ENCODE measurements at places on chromosomes 1 and 21.

GRCh38 chr1:10676963-10677362, 119.5 kb downstream of the CASZ1 start:
- no peak overlapping the region for H3K27ac ChIP-seq
- no peaks in the 10 kb centered on the region for H3K36me3 ChIP-seq
- H3K4me3 ChIP-seq, result no peak overlapping the region
- H3K27me3 ChIP-seq, result no peaks in the 10 kb centered on the region

DNA sequence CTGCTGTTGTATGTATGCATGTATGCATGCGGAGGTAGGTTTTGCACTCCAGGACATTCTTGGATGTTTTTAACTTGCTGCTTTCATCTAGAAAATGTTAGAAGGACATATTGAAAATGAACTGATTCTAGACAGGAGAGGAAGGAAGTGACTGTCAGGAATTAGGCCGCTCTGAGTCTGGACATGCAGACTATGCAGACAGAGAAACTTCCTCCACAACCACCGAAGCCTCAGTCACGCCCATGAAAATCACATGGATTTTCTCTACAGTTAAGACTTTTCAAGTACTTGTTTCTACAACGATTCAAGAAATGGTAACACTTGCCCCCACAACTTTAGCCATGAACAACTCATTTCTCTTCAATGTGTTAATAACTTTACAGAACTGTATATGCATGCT, 211.1 kb downstream of the SMYD3 start:
- H3K36me3 ChIP-seq, result peaks cover 17% of the 10 kb centered on the region
- peaks cover 5% of the 10 kb centered on the region for H3K4me1 ChIP-seq
- H3K27me3 ChIP-seq, result no peaks in the 10 kb centered on the region

GRCh38 chr1:75618382-75618781, 7.5 kb upstream of the SLC44A5 start:
- no peak overlapping the region for H3K27ac ChIP-seq
- peaks cover 61% of the 10 kb centered on the region for H3K27me3 ChIP-seq
- H3K4me1 ChIP-seq, result peaks cover 16% of the 10 kb centered on the region
- H3K4me3 ChIP-seq, result no peak overlapping the region

DNA sequence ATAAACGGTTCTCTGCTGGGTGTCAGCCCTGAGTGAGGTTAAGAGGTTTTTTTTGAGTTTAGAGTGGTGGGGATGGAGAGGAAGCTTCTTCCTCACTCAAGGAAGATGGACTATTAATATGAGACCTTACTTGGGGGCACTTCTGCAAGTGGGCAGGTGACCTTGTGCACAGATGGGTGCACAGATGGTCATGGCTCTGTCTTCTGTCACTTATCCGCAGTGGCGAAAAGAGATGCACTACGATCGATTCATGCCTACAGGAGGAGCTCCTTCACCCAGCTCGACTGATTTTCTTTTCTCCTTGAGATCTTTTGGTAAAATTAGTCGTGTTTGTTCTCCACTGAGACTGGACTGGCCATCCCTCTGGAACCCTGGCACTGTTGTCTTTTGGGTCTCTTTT, 22.9 kb upstream of the CYYR1 start:
- no peak for DNase-seq
- no peaks in the 10 kb centered on the region for H3K4me1 ChIP-seq
- H3K27me3 ChIP-seq, result no peaks in the 10 kb centered on the region
- no peak overlapping the region for H3K4me3 ChIP-seq

- H3K27me3 ChIP-seq, result no peaks in the 10 kb centered on the region
- peaks cover 8% of the 10 kb centered on the region for H3K36me3 ChIP-seq
- peak overlapping the region; percentile 78 for H3K27ac ChIP-seq
- DNase-seq, result peak; percentile 66
- peaks cover 4% of the 10 kb centered on the region for H3K4me1 ChIP-seq
These were observed 35.8 kb upstream of the IFNGR2 start for GRCh38 chr21:33367309-33367973.

DNA sequence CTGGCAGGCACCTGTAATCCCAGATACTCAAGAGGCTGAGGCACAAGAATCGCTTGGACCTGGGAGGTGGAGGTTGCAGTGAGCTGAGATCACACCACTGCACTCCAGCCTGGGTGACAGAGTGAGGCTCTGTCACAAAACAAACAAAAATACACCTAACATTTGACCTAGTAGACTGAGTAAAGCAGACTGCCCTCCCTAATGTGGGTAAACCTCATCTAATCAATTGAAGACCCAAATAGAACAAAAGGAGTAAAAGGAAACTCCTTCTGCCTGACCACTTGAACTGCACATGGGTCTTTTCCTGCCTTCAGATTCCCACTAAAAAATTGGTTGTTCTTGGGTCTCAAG, 19.0 kb upstream of the RBM15 start:
- no peak for DNase-seq
- H3K4me3 ChIP-seq, result no peak overlapping the region
- no peak overlapping the region for H3K27ac ChIP-seq
- H3K4me1 ChIP-seq, result no peaks in the 10 kb centered on the region
- H3K36me3 ChIP-seq, result no peaks in the 10 kb centered on the region

DNA sequence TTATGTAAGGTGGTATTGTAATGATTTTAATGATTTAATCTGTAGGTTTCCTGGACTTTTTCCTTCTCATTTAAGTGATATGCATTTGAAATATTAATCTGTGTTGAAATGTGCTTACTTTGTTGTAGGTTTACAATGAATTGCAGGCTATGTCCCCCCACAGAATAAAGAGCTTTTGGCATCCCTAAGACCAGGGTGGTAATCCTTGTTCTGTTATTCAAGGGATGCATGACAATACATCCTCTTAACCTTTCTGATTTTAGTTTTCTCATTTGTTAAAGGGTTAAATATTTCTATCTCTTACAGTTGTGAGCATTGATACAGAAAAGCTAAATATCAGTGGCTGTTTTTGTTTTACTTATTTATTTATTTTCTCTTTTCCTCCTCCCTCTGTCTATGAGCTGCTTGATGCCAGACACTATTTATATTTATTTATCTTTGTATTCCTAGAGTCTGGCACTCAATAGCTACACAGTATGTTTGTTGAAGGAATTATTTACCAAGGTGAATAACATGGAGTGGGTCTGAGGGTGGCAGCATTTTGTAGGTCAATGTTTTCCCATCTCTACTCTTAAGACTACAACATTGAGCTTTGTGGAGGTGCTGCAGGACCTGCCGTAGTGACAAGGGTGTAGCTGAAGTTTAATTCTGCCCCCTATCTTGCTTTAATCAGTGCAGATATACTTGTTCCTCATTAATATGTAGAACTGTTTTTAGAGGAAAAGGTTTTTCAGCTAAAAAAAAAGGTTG, 19.9 kb upstream of the ADGRL2 start:
- no peaks in the 10 kb centered on the region for H3K36me3 ChIP-seq
- no peaks in the 10 kb centered on the region for H3K27me3 ChIP-seq
- H3K4me1 ChIP-seq, result no peaks in the 10 kb centered on the region
- no peak for DNase-seq
- no peak overlapping the region for H3K27ac ChIP-seq
- H3K4me3 ChIP-seq, result no peak overlapping the region

- H3K4me3 ChIP-seq, result no peak overlapping the region
- peaks cover 8% of the 10 kb centered on the region for H3K36me3 ChIP-seq
- H3K27ac ChIP-seq, result no peak overlapping the region
These were observed 26.2 kb upstream of the TNFRSF1B start for GRCh38 chr1:12140515-12141162.

GRCh38 chr1:47865881-47866535, 131.2 kb downstream of the TRABD2B start:
- no peaks in the 10 kb centered on the region for H3K4me1 ChIP-seq
- H3K27me3 ChIP-seq, result no peaks in the 10 kb centered on the region
- DNase-seq, result no peak
- H3K36me3 ChIP-seq, result no peaks in the 10 kb centered on the region
- H3K27ac ChIP-seq, result no peak overlapping the region

- peaks cover 78% of the 10 kb centered on the region for H3K4me1 ChIP-seq
- peak overlapping the region; percentile 72 for H3K4me3 ChIP-seq
- peaks cover 5% of the 10 kb centered on the region for H3K36me3 ChIP-seq
- DNase-seq, result peak; percentile 57
- no peaks in the 10 kb centered on the region for H3K27me3 ChIP-seq
These were observed 62.1 kb downstream of the SKI start for GRCh38 chr1:2290171-2290578.

GRCh38 chr1:192557841-192558595, 17.6 kb upstream of the RGS1 start:
- H3K4me1 ChIP-seq, result peaks cover 17% of the 10 kb centered on the region
- DNase-seq, result no peak
- H3K4me3 ChIP-seq, result no peak overlapping the region
- H3K36me3 ChIP-seq, result no peaks in the 10 kb centered on the region
- no peak overlapping the region for H3K27ac ChIP-seq
- no peaks in the 10 kb centered on the region for H3K27me3 ChIP-seq

Data from activated naive CD4-positive, alpha-beta T cell treated with anti-CD3 and anti-CD28 coated beads for 36 hours (primary cell).